Activated T-helper 1 cell treated with anti-CD3 and anti-CD28 coated beads, Interleukin-12 subunit alpha, Interleukin-12 subunit beta, Interleukin-2, Interleukin-4 antibody, amounts not matched to agents 30 ng/mL and 10 ng/mL and 1 ng/mL, durations not matched to agents 14 hours and 24 hours and 36 hours (primary cell): ENCODE measurements at places on chromosomes 3 and 15.

GRCh38 chr3:141100531-141101320 lies 49.6 kb downstream of the SPSB4 start:
- H3K27me3 ChIP-seq: peaks cover 5% of the 10 kb centered on the region
- no peak overlapping the region for H3K4me3 ChIP-seq
- no peaks in the 10 kb centered on the region for H3K36me3 ChIP-seq
- no peak overlapping the region for H3K27ac ChIP-seq

- H3K27ac ChIP-seq: no peak overlapping the region
- H3K4me3 ChIP-seq: no peak overlapping the region
- no peaks in the 10 kb centered on the region for H3K36me3 ChIP-seq
- no peak for DNase-seq
Observed at GRCh38 chr3:46857485-46858341, 5.5 kb downstream of the MYL3 start.

DNA sequence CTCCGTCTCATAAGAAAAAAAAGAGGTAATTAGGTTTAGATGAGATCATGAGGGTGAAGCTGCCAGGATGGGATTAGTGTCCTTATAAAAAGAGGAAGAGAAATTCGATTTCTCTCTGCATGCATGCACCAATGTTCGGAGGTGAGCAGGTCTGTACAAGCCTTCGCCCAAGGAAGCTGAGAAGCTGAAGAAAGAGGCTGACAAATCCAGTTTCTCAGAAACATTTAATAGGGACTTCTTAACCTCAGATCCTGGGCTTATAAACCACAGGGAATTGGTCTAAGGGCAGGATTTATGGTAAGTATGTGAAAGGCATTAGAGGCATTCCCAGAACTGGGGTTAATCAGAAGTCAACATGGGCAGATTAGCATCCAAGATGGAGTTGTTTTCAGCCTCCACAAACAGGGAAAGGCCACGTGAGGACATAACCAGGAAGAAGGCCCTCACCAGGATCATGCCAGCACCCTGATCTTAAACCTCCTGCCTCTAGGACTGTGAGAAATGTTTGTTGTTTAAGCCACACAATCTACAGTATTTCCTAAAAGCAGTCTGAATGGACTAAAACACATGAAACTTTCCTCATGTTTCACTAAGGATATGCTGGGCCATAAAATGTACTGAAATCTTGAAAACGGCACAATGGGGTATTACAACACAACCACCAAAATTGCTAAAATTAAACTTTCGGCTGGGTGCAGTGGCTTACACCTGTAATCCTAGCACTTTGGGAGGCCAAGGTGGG lies 11.3 kb downstream of the SHISA5 start:
- H3K27me3 ChIP-seq: no peaks in the 10 kb centered on the region
- H3K36me3 ChIP-seq: peaks cover 14% of the 10 kb centered on the region
- no peak overlapping the region for H3K4me3 ChIP-seq
- DNase-seq: no peak
- no peak overlapping the region for H3K27ac ChIP-seq

DNA sequence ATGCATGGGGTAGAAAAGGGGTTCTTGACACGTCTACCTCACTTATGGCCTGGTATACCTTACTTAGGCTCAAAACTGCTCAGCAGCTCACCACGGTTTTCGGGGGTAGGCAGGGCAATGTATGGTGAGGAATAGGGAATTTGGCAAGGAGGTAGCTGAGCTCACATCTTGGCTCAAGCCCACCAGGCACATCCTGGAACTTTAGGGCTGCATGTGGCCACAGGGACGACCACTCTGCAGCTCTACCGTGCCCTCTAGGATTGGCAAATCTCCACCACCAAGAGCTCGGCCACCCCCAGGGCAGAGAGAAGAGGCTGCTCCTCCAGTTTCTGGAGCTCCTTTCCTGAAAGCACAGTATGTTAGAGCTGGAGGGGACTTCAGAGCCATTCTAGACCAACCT lies 69.7 kb downstream of the MRPL46 start:
- H3K4me3 ChIP-seq: no peak overlapping the region
- H3K36me3 ChIP-seq: no peaks in the 10 kb centered on the region
- DNase-seq: no peak
- peaks cover 10% of the 10 kb centered on the region for H3K27me3 ChIP-seq
- no peaks in the 10 kb centered on the region for H3K4me1 ChIP-seq
- no peak overlapping the region for H3K27ac ChIP-seq

- no peak overlapping the region for H3K27ac ChIP-seq
- no peak overlapping the region for H3K4me3 ChIP-seq
- peaks cover 49% of the 10 kb centered on the region for H3K36me3 ChIP-seq
- H3K27me3 ChIP-seq: no peaks in the 10 kb centered on the region
Observed at GRCh38 chr15:49918121-49918520, 200.9 kb downstream of the ATP8B4 start.

DNA sequence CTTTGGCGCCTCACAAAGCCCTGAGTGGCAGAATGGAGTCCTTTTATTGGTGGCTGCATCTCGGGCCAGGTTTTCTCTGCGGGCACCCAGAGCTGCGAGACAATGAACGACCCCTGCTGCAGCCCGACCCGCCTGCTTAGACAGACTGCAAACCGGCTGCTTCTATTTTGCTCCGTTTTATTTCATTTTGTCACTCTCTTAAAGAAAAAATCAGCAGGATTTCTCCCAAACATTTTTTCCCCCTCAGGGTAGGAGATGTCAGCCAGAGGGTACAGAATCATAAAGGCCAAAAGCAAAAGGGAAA lies 64.8 kb downstream of the OXNAD1 start:
- no peaks in the 10 kb centered on the region for H3K27me3 ChIP-seq
- peaks cover 62% of the 10 kb centered on the region for H3K36me3 ChIP-seq
- no peak overlapping the region for H3K27ac ChIP-seq
- no peak overlapping the region for H3K4me3 ChIP-seq
- H3K4me1 ChIP-seq: peaks cover 25% of the 10 kb centered on the region

DNA sequence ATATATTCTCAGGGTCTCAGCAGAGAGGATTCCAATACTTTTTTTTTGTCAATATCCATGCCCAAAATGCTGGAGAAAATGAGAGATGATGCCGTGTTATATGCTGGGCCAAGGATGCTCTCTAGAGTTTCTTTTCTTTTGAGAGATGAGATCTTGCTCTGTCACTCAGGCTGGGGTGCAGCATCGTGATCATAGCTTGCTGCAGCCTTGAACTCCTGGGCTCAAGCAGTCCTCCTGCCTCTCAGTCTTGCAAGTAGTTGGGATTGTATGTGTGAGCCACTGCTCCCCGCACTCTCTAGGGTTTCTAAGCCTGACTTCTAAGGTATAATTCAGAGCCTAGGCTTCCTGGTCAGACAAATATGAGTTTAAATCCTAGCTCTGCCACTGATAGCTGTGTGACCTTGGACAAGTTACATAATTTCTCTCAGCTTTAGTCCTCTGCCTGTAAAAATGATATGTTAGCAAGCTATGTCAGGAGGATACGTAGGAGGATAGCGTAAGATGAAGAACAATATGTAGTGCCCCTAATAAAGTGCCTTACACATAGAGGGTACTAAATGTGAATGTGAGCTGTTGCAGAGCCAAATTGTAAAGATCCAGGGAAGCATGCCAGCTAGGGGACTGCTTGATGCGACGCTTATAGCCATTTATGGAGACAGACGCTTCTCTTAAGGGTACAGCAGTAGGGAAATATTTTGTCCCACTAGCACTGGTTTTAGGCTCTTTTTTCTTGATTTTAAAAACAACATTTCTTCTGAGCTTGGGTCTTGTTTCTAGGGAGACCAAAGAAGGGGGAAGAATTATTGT lies 7.4 kb downstream of the STARD9 start:
- DNase-seq: no peak
- H3K4me3 ChIP-seq: peak overlapping the region; percentile 11
- peaks cover 26% of the 10 kb centered on the region for H3K27me3 ChIP-seq
- peaks cover 7% of the 10 kb centered on the region for H3K36me3 ChIP-seq
- peaks cover 41% of the 10 kb centered on the region for H3K4me1 ChIP-seq

GRCh38 chr3:62538691-62539356 lies 165.5 kb upstream of the FEZF2 start:
- H3K27ac ChIP-seq: no peak overlapping the region
- no peak for DNase-seq
- H3K36me3 ChIP-seq: no peaks in the 10 kb centered on the region
- H3K27me3 ChIP-seq: no peaks in the 10 kb centered on the region
- no peak overlapping the region for H3K4me3 ChIP-seq
